ENCODE measurements at places on chromosomes 4 and X.
A peak's percentile ranks its signal among the peaks of the same experiment; 100 is the strongest.

DNA sequence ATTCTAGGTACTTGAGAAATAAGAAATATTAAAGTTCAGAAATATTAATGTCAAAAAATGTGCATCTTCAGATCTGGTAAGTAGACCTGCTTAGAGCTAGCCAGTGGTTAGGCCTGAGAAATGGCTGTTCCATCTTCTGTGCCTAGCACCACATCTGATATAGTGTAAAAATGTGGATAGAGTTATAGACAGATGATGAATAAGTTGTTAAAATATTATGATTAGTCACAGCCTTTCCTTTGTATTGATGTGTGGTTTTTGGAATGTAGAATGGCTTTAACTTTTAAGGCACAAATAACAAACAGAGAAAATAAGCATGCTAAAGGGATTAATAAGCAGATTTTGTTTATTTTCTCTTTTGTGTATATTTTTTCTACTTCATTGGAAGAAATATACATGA is 133.5 kb upstream of the NUDT6 start:
- no peak for DNase-seq

- DNase-seq = no peak
Measured at GRCh38 chr4:185969657-185970056, 99.3 kb upstream of the TLR3 start.

DNA sequence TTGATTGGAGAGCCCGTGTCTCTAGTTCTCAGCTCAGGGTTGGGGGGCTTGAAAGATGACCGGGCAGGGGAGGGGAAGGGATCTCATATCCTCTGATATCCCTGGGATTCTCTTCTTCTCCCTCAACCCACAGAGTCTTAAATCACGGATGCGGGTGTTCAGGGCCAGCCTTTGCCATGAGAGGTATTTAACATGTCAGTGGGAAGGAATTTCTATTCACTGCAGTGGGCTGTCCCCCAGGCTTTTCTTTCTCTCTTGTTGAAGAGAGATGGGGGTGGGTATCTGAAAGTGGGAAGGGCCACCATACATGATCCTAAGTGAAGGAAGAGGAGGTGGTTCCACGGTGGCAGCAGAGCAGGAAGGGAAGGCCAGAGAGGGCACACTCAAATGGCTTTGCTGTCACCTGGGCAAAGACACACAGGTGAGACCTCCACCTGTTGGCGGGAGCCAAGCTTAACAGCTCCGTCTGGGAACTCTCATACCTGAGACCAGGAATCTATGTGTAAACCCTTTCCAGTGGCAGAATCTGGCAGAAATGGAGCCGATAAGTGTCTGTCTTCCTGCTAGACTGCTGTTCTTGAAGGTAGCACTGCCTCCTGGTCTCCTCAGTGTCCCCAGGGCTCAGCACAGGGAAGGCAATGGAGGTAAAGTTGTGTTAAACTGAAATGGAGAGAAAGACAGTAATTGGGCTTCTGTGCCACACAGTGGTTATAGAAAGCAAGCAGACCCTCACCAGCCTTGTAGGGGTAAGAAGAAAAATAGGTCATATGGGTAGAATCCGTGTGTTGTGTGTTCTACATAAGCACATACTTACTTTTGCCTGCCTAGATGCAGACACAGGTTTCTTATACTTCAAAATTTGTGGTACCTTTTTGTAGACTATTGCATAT is 49.4 kb downstream of the RHOH start:
- DNase-seq = no peak

GRCh38 chrX:97850911-97851310 is 967.2 kb downstream of the RPA4 start:
- no peak for DNase-seq

DNA sequence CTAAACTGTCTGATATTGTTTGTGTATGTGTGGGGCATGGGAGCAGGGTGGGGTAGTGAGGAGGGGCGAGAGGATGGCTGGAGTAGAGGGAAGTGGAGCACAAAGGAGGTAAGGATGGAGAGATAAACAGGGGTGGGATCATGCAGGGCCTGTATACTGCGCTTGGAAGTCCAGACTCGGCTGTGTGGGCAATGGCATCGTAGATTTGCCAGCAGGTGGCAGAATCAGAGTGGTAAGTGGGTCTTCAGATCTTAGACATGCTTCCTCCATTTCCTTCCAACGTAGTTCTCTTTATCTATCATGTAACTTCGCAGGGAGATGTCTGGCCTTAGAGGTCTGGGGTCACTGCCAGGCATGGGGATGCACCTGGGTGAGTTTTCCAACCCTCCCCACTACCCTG is 155.5 kb downstream of the PDGFRA start:
- no peak for DNase-seq

GRCh38 chrX:147776988-147777387 is 134.7 kb upstream of the FMR1 start:
- no peak for DNase-seq

DNA sequence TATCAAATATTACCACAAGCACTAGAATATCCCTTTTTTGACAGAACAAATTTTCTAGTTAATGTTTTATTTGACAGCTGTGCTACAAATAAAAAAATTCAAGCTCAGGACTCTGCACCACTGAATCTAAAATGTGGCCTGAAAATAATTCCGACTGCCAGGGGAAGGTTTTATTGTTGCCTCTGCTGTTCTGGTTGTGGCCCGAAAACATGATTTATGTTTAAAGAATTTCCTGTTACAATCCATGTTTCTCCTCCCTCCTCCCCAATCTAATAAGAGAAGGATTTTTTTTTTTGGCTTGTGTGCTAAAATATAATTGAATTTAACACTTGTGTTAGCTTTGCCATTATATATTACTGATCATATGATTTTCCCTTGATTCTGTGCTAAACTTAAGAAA is 227.8 kb downstream of the DCLK2 start:
- DNase-seq = no peak

GRCh38 chrX:43656005-43656494 is at the start of gene MAOA:
Gene MAOA (plus strand): TSS chrX:43656299. CDS start chrX:43656342, 43 bp downstream.
- DNase-seq = no peak

- no peak for DNase-seq
Measured at GRCh38 chr4:53702334-53703266, 111.3 kb upstream of the LNX1 start.

DNA sequence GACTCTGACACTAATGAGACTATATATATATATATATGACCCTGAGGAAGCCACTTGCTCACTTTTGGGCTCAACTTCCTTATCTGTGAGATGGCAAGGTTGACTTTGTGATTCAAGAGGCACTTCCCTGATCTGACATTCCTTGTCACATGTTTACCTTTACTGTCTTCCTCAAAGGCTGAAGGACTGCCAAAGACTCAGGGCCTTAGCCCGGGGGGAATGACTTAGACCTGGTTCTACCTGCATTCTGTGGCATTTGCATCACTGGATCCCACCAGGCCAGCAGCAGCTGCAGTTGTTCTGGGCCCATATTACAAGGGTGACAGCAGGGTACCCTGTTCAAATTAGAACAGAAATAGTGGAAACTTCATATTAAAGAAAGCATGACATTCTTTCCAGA is 3.1 kb upstream of the HS6ST2 start:
- no peak for DNase-seq

- DNase-seq = no peak
Measured at GRCh38 chrX:64176876-64177275, 28.6 kb downstream of the AMER1 start.

DNA sequence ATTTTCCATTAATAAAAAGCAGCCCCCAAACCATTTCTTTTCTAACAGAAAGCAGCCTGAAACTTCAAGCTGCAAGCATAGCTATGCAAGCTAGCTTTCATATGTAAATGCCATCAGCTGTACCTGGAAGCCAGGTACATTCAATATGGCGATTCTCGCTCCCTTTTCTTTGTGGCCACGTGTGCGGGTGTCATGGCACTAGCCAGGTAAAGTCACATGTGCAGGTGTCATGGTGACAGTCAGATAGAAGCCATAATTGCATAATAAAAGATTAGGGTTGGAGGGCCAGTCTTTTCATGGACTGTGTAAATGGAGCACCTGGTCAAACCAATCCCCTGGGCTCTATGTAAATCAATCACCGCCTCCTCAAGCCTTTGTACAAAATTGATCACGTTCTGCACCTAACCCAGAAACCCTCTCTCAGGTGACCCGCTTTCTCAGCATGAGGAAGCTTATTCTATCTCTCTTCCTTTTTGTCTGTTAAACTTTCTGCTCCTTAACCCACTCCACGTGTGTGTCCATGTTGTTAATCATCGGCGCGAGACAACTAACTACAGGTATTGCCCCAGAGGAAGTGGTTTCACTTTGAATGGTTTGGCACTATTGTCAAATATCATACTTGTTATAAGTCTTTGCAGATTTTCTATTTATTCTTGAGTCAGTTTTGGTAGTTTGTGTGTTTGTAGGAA is 18.0 kb upstream of the RHOXF2 start:
- no peak for DNase-seq

- no peak for DNase-seq
Measured at GRCh38 chr4:36824682-36825081, 419.9 kb upstream of the NWD2 start.

- no peak for DNase-seq
Measured at GRCh38 chr4:71749008-71749594, 34.8 kb downstream of the GC start.

GRCh38 chrX:71453056-71453455 is 79.8 kb upstream of the OGT start:
- DNase-seq = no peak

GRCh38 chrX:149114874-149115273 is 390.2 kb downstream of the IDS start:
- DNase-seq = no peak

- DNase-seq = no peak
Measured at GRCh38 chr4:98614662-98615061, 43.7 kb downstream of the TSPAN5 start.

DNA sequence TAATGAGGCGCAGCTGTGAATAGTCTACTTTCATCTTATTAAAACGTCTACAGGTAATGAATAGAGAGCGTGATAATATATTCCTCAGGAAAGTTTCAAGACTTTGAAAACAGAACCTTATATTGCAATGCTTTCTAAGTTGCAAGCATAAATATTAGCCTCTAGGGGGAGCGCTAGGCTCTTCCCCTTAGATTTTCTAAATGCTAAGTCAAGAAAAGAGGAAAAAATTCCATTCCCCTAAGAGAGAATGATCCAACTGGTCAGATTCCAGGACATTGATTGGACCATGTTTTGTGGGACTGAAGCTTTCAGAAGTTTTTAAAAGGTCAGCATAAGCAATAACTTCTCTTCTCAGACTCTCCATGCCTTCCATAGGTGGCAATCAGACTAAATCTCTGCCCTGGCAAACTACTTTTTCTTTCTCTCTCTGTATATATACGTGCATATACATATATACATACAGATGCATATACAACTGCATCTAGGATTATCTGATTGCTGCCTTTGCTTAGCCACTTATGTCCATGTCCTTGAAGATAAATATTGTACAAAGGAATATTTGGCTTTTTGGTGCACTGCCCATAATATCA is 492.9 kb downstream of the INPP4B start:
- DNase-seq = no peak

GRCh38 chrX:3549411-3549911 is 164.0 kb downstream of the PRKX start:
- DNase-seq = no peak

GRCh38 chrX:66110112-66110511 is 53.9 kb upstream of the HEPH start:
- no peak for DNase-seq

DNA sequence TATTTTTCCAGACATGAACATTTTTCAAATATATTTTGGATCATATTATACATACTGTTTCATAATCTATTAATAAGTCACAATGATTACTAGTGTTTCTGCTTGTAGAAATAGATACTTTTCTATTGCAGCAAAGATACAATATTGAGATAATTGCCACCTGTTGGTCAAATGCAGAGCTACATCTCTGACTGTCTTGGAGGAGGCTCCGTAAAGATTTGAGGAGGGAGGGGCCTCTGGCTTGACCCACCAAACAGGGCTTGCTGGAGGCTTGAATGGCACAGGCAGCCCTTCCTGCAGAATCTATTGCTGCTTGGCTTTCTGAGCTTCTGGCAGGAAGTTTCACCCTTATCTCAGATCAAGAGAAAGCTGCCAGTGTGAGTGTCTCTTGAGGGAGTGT is 99.3 kb upstream of the ARMCX2 start:
- no peak for DNase-seq

- DNase-seq = no peak
Measured at GRCh38 chr4:159341522-159341921, 238.6 kb downstream of the RAPGEF2 start.

- no peak for DNase-seq
Measured at GRCh38 chr4:106707776-106708463, 328.2 kb downstream of the DKK2 start.

GRCh38 chrX:46446727-46447378 is 98.4 kb downstream of the ZNF674 start:
- peak; percentile 18 for DNase-seq

- no peak for DNase-seq
Measured at GRCh38 chr4:25788703-25789238, 74.0 kb downstream of the SEL1L3 start.

DNA sequence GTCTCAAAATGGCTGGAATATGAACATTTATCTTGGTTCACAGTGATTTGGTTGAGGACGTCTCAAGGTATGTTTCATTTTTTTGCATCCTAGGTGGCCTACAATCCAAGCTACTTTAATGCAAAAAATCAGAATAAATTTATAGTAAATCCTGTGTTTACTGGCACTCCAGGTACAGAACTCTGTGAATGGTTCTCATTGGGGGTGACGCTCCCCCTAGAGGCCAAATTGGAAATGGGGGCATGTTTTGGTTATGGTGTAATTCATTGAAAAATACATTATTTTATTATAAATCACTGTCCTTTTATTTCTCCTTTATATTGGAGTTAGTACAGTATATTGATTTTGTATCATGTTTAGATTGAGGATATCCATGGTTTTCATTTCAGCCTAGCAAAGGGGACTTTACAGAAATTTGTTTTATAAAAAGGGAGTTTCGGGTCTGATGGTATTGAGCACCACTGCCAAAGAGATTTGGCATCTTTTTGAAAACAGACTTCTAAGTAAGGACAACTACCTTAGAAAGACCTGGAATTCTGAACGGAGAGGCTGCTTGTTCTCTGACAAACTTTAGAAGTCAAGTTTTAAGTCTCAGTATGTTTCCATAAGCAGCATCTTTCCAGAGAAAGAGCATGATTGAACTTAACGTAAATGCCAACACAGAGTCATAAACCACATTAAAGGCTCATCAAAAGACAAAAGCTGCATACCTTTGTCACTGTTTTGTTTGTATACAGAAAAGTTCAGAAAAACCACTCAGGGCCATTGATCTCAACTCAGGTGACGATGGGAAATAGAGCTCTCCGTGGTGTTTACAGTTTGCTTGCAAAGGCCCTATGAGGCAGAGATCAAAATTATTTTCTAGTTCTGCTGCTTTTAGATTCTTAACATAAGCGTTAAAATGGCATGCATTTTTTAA is 19.4 kb downstream of the MTM1 start:
- no peak for DNase-seq

GRCh38 chrX:150533863-150534262 is 34.6 kb upstream of the MTM1 start:
- no peak for DNase-seq

- no peak for DNase-seq
Measured at GRCh38 chrX:32118832-32119231, 1047.0 kb upstream of the FTHL17 start.

DNA sequence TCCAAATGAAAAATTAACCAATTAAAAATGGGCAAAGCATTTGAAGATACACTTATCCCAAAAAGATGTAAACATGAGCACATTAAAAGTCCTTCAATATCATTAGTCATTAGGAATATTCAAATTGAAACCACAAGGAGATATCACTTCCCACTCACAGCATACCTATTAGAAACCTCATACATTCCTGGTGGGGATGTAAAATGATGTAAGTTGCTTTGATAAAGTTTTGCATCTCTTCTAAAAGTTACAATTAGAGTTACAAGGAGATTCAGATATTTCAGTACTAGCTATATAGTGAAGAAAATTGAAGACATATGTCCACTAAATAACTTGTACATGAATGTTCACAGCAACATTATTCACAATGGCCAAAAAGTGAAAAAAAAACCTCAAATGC is 1109.3 kb upstream of the LCORL start:
- no peak for DNase-seq
